ENCODE measurements at places on chromosomes 1 and 21.

- DNase-seq = no peak
Observed at GRCh38 chr21:42089093-42089631, 18.0 kb downstream of the UMODL1 start.

GRCh38 chr1:19710825-19711611 lies 46.3 kb downstream of the HTR6 start:
- no peak for DNase-seq

DNA sequence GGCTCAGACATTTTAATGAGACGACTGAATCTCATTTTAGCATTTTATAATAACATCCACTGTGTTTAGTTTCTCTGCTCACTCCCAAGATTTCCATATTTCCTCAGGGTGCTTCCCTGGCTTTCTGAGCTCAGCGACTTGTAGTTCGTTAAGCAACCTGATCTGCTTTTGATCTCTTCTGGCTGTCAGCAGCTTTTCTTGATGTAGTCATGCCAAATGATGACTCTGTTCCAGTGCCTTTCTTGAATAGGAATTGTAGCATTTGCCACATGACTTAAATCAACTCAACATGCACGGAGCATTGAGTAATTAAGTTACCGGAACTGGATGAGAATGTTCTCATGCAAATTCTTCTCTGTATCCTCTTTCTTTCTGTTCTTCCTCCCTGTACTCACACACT lies 246.1 kb downstream of the FMN2 start:
- no peak for DNase-seq

- DNase-seq = no peak
Observed at GRCh38 chr1:172970186-172970585, 80.6 kb downstream of the TNFSF18 start.

DNA sequence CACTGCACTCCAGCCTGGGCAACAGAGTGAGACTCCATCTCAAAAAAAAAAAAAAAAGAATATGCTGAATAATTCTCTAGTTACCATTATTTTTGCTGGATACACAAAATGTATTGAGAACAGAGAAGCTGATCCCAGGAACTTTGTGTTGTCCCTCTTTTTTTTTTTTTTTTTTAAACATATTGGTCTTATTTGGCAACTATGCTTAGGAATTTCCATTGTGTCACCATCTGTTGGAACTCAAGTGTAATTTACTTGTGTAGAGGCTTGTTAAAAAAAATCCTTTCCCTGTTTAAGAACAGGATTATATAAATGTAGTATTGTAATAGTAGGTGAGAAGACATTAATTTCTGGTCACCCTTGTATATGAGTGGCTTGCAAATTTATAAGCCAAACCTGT lies 28.6 kb downstream of the CAMSAP2 start:
- DNase-seq = no peak

DNA sequence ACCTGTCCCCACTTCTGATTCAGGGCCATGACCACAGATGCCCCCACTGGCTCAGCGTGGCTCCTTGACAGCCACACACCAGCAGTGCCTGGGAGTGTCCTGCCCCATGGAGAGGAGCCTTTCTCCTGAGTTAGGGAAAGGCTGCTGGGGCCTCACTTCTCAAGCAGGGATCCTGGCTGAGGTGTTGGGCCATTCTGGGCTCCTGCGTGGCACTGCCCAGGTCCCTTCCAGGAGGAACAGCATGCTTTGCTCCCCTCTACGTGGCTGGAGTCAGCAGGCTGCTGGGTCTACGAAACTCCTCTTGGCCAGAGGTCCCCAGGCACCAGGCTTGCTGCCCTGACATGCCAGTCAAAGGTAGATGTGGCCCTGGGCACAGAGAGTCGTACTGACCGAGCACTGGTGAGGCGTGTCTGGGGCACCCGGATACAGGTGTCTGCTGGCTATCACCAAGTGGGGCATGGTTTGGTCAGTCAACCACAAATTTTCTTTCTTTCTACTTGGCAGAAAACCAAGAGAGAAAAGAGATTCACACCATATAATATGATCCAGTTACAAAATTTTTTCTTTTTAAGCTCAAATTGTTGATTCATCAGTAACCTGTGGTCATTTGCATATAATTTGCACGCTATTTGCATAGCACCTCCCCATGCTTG lies 4.1 kb downstream of the ADORA1 start:
- no peak for DNase-seq

Measured in BE2C (cell line).